ENCODE measurements at places on chromosomes 7 and 10.

DNA sequence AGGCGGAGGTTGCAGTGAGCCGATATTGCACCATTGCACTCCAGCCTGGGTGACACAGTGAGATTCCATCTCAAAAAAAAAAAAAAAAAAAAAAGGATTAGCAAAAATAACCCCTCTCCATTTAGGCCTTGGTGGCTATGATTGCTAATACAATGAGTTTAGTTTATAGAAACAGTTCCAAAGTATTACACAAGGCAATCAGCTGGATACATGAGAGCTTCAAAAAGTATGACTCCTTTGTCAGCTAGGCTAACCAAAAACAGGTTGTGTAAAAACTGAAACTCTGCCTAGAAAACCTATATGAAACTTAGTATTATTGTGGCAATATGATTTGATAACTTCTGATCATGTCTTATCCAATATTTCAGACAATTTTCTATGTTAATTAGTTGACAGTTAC is 57.2 kb downstream of the SUGCT start:
- peak; percentile 79 for DNase-seq

DNA sequence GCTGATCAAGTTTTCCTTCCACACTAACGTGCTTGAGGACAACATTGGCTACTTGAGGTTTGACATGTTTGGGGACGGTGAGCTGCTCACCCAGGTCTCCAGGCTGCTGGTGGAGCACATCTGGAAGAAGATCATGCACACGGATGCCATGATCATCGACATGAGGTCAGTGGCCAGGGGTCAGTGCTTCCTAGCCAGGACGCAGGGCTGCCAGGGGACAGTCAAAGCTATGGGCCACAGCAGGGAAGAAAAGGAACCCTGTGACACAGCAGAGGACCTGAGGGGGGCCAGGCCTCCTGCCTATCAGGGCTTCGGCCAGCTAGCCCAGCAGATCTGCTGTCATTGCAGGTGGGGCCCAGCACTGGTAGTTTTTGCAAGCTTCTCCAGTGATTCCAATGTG is 5.2 kb downstream of the RBP3 start:
- DNase-seq = no peak

- DNase-seq = no peak
Observed at GRCh38 chr7:80187279-80187678, 52.6 kb downstream of the GNAI1 start.

DNA sequence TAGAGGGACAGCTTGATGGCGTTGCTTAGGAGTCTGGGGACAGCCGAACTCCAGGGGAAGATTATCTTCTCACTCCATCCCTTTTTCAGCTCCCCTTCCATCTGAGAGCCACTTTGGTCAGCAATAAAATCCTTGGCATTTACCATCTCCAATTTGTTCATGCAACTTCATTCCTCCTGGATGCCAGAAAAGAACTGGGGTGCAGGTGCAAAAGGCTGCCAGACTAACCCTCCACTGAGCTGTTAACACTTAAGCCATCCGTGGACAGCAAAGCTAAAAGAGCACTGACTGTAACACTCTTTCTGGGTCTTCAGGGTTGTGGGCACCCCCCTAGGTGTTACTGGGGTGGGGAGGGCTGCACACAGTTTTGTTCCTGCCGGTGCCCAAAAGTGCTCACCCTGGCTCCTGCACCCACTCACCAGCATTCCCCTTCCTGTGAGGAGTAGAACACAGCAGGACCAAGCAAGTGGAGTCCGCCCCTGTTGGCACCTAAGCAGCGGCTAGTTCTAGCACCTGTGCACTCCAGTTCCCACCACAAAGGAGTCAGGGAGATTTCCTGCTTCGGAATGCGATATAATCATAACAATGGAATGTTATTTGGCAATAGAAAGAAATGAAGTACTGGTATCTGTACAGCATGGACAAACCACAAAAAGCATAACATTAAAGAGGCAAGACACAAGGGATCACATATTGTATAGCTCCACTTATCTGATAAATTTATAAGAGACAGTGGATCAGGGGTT is 95.1 kb downstream of the NPY start:
- no peak for DNase-seq

- DNase-seq = peak; percentile 66
Observed at GRCh38 chr7:46478046-46478445, 557.0 kb upstream of the IGFBP3 start.
